ENCODE measurements at places on chromosomes 2 and 18.
A peak's percentile ranks its signal among the peaks of the same experiment; 100 is the strongest.

DNA sequence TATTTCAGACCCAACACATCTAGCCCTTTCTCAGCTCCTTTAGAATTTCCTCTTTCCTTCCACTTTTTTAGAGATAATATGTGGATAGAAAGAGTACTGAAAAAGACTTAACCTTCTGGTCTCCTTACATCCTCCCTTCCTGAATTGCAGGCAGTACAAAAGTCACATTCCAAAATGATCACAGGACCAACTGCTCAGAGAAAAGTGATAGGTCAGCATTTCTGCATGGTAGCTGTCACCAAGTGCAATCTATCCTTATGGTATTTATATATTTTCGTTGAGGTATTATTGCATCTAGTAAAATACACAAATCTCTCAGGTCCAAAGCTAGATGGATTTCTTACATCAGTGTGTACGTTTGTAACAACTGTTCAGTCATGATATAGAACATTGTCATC lies 427.5 kb downstream of the LPIN1 start:
- no peak for DNase-seq

GRCh38 chr2:8685697-8686358 lies 4.0 kb downstream of the ID2 start:
- peak; percentile 90 for DNase-seq

GRCh38 chr2:39837856-39838453 lies 58.9 kb upstream of the THUMPD2 start:
- DNase-seq = no peak

DNA sequence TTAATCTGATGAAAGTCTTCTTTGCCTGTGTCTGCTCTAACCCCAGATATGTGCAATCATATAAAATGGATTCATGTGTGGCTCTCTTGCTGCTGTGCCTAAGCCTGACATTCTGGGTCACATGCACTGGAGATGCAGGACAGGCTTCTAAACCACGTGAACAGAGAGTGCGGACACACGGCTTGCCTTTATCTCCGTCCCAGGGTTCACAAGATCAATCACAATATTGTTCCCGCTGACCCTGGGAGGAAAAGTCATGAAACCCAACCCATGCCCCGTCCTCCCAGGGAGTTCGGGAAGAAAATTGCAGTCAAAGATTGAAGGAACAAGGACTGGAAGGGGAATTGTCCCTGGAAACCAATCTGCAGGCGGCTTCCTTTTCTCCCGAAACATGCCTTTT lies 74.8 kb downstream of the VAPA start:
- no peak for DNase-seq

- no peak for DNase-seq
Observed at GRCh38 chr2:216070195-216070594, 11.4 kb downstream of the PECR start.

DNA sequence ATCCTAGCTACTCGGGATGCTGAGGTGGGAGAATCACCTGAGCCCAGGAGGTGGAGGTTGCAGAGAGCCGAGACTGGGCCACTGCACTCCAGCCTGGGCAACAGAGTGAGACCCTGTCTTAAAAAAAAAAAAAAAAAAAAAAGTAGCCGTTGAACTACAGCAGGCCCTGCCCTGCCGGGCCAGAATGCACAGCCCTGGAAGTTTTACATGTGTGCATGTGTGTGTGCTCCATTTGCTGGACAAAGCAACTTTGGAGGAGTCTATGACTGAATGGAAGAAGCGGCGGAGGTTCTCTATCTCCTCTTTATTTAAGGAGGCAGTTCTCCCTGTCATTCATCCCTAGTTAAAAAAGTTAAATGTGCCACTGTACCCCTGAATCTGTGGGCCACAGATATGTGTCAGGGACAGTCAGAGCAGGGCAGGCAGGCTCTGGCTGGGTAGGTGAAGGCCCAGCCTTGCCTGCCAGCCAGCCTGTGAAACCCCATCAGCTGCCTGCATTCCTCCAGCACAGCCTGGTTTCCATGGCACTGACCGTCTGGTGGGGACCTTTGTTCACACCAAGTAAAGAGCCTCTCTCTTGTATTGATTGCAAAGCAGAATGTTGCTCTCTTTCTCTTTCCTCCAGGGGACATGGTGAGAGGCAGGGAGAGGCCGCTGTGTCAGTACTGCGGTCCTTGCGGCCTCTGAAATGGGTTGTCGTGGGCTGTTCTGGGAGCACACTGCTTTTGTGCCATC lies 10.9 kb downstream of the LIPG start:
- DNase-seq = peak; percentile 79

DNA sequence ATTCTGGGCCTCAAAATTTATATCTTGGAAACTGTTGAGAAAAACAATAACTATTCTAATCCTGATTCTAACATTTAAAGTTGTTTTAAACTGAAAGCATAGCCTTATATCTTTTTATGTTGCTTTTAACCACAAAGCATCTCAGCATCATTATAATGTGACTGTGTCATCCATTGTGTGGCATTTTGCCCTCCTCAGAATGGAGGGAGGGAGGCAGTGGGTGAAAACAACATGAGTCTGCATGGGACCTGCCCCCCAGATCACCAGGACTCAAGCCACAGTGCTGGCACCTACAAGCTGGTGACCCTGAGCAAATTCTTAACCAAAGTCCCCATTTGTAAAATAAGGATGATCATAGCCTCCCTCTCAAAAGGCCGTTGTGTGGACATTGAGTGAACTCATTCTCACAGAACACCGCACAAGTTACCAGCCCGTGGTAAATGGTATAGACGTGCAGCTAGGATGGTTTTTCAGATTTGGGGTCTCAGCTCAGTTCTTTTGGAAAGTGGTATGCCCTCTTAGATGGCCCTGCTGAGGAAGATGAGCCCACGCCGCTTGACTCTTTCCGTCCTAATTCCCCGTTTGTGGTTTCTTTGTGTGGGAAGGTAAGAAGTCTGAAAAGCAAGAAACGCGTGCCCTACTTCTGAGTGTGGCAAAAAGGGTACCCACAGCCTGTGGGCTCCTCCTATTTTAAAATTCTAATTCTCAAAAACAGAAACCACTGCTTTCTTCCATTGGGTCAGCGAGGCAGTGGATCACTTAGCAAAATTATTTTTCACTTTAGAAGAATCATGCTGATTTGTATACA lies 305.0 kb upstream of the ID2 start:
- DNase-seq = no peak

GRCh38 chr2:159616286-159616701 lies at the start of gene BAZ2B:
Gene BAZ2B (minus strand): TSS chr2:159616548. CDS start chr2:159478719, 137,829 bp downstream.
- peak; percentile 92 for DNase-seq

DNA sequence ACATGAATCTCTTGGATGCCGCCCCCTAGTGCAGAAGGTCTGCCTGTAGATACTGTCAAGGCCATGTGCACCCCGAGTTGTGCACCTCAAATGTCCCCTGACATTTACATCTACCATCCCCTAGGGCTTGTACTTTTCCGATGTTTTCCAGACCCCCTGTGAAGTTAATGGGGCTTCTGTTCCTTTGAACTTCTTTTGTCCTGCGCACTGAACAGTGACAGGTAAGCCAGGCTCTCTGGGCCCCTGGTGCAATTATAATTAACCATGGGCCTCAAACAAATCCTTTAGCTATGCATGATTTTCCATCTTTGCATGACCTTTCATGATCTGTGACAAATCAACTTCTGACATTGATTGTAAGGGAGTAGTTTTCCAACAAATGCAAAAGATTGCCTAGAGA lies 158.4 kb downstream of the FHOD3 start:
- no peak for DNase-seq

DNA sequence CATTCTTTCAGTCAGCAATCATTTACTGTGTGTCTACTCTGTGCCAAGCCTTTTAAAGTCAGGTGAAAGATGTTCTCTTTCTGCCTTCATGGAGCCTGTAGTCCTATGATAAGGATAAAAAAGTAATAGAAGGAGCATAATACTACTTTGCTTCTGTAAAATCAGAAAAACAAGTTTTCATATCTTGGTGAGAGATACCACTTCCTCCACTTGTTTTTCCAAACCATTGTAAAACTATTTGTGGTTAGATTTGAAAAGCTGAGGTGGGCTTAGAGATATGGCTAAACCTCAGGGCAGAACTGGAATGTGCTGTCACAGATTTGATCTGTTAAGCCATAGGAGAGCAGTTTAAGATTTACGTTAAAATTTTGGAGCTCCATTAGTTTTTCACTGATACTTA lies 104.7 kb upstream of the FAM117B start:
- DNase-seq = no peak

- DNase-seq = no peak
Observed at GRCh38 chr2:30298302-30298701, 67.0 kb downstream of the LBH start.

DNA sequence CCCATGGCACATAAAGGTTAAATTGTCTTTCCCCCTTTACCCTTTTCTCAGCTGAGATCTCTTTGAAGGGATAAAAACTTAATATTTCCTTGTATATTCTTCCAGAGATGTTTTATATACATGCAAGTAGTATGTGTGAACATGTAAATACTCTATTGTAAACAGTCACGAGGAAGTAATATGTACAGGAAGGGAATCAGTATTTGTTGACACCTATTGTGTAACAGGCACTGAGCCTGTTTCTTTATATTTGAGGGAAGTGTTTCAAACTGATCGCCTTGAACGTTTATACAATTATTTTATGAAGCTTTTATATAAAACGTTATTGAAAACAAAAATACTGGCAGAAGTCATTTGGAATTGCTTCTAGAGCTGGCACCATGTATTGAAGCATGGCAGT lies 13.2 kb downstream of the RALBP1 start:
- DNase-seq = no peak

DNA sequence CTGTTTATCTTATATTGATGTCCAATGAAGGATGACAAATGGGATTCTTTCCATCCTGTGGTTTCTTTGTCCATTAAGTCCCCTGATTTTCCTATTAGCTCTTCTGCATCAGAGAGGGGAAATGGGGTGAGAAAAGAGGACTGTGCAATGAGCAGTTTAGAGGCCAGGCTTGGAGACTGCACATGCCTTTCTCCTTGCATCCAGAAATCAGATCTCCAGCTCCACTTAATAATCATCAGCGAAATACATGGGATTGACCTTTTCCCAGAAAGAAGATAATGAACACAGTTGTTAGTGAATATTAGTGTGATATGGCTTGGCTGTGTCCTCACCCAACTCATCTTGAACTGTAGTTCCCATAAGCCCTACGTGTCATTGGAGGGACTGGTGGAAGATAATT lies 697.4 kb downstream of the CBLN2 start:
- peak; percentile 83 for DNase-seq

DNA sequence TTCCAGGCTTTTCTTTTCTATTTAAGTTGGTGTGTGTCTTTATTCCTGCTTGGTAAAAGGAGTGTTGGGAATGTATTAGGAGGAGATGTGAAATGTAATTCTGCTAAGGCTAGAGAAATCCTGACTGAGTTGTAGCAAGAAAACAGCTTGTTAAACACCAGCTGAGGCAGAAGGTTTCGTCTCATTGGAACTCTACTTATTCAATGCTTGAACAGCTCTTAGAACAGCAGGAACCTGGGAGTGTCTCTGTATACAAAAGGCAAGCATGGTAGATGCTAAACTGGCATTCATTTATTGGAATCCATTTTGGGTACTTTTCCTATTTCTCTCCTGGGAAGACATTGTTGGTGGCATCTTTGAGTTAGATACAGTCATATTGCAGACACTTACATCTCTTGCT lies 280.9 kb downstream of the HRH4 start:
- no peak for DNase-seq

GRCh38 chr2:85168942-85169341 lies 35.8 kb downstream of the TCF7L1 start:
- DNase-seq = no peak

GRCh38 chr2:55732854-55733253 lies 39.2 kb upstream of the PNPT1 start:
- no peak for DNase-seq

DNA sequence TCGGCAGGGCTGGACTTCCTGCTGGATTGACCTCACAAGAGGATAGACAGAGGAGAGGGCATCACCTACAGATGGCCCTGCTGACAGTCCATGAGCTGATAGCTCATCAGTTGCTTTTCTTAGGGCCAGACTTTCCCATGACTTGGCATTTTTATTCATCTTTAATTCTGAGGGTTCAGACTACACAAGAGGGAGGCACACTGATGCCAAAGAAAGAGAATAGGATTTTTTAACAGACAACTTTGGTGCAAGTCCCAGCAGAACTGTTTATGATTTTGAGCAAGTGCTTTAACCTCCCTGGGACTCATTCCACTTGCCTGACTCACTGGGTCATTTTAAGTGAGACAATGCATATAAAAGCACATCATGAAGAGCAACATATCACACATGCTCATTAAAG lies 299.2 kb downstream of the INSIG2 start:
- no peak for DNase-seq

DNA sequence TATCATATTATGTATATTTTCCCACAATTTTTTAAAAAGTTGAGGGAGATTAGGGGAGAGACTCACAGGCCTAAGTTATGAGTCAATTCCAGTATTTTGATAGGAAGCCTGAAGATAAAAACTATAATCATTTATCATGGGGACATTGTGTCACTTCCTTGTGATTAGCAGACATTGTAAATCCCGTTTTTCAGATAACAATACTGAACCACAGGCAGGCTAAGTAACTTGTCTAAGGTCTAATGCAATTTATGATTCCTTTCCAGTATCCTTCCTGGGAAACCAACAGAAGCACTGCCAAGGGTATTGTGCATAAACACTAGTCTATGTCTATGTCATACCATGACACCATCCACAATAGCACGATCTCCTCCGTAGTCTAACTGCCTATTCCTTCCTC lies 235.2 kb upstream of the PIK3C3 start:
- DNase-seq = no peak

DNA sequence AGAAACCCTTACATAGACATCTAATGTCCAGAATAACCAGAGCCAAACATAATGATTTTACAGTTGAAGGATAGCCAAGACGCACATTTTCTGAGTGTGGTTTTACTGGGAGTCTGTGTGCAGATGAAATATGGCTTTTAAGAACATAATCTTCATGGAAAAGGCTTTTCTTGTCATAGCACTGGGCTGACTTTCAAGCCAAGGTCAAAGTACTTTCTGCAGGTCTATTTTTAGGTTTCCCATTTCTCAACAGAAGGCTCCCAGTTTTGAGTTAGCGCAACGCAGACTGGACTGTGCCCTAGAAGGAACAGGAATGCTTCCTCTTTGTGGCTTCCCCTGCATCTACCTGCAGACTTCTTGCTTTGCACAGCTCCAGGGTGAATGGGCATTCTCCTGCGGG lies 92.3 kb upstream of the UPP2 start:
- DNase-seq = no peak
